ENCODE measurements at places on chromosomes 13 and 19.

GRCh38 chr19:51354103-51354741 lies 12.0 kb downstream of the ETFB start:
- no peak for DNase-seq

- no peak for DNase-seq
Measured at GRCh38 chr13:75250526-75251178, 231.3 kb downstream of the TBC1D4 start.

DNA sequence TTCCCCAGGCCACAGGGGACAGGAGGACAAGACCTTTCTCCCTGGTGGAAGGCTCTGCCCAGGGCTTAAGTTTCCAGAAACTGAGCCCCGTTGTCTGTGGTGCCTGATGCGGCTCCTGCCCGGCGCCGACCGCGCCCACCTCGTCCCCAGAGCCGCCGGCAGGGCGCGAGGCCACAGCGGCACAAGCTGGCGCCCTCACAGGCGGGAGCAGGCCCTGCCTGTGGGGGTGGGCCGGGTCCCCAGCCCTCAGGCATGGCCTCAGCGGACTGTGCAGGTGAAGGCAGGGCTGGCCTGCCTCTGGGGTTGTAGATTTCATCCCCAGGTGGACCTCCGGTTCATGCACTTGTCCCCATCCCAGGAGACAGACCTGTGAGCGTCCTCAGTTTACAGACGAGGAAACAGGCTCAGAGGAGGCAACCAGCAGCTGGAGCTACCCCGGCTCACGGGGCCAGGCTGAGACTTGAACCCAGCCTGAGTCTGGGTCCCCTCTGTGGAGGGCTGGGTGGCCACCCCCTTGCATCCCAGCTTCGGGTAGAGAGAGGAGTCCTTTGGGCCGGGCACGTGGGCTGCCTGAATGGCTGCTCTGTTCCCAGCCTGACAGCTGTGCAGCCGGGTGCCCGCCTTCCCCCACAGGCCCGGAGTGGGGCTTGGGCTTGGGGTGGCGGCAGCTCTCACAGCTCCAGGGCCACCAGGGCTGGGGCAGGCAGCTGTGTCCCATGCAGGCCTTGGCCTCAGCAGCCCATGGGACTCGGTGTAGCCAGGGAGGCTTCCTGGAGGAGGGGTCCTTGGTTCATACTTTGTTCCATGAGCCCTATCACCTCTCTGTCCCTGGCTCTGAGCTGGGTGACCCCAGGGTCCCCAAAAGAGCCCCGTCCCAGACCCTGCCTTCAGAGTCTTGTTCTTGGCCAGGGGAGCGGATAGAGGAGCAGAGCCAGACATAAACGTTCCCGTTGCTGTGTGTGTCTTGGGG lies 26.8 kb downstream of the PIAS4 start:
- DNase-seq: no peak

- no peak for DNase-seq
Measured at GRCh38 chr13:77928909-77929308, 10.3 kb upstream of the EDNRB start.

GRCh38 chr13:24181991-24182702 lies 21.6 kb downstream of the SPATA13 start:
- DNase-seq: no peak

DNA sequence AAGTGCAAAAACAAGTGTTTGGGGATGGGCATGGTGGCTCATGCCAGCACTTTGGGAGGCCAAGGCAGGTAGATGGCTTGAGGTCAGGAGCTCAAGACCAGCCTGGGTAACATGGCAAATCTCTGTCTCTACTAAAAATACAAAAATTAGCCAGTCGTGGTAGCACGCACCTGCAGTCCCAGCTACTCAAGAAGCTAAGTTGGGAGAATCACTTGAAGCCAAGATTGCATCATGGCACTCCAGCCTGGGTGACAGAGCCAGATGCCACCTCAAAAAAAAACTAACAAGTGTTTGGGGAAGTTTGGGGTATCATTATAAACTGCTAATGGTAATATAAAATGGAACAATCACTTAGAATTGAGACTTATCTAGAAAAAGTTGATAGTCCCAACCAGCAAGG lies 24.6 kb downstream of the XPO4 start:
- no peak for DNase-seq

- DNase-seq: no peak
Measured at GRCh38 chr13:77213644-77214043, 113.2 kb downstream of the MYCBP2 start.

All from activated T-cell treated with anti-CD3 and anti-CD28 coated beads for 4 hours (primary cell).